Inflammatory macrophage (primary cell): ENCODE measurements at places on chromosomes 3 and 15.
A peak's percentile ranks its signal among the peaks of the same experiment; 100 is the strongest.

DNA sequence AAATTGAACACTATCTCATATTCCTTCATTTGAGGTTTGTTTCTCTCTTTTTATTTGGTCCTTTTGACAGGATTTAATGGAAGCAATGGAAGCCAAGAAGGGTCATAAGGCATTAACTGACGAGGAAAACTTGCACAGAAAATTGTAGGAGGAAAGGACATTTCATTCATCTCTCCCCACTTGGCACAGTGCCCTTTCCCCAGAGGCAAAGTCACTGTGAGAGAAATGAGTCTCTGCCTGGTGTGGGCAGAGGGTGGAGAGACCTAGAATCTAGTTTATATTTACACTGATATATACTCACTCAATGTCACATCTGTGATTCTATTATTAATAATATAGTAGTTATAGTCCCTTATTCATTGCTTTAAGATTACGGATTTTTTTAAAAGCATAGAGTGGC, 324.6 kb upstream of the IL12A start:
- DNase-seq, result no peak

- no peak for DNase-seq
These were observed 157.4 kb downstream of the SHOX2 start for GRCh38 chr3:157948605-157949383.

GRCh38 chr3:6362406-6362805, 498.5 kb upstream of the GRM7 start:
- no peak for DNase-seq

DNA sequence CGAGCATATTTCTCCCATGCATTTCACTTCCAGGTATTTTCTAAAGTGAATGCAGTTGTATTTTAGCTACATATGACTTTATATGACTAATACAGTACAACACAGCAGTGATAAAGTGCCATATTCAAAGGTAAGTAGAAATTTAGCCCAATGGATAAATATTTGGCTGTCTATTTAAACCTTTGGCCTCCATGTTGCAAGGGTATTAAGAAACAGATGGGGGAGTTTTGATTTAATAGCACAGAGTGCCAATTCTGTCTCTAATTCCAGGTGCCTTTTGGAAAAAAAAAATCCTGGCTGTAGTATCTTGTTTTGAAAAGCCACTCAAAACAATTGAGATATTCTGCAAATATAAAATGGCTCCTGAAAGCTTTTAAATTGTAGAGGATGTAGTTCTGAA, 44.9 kb upstream of the SGO1 start:
- DNase-seq, result no peak

DNA sequence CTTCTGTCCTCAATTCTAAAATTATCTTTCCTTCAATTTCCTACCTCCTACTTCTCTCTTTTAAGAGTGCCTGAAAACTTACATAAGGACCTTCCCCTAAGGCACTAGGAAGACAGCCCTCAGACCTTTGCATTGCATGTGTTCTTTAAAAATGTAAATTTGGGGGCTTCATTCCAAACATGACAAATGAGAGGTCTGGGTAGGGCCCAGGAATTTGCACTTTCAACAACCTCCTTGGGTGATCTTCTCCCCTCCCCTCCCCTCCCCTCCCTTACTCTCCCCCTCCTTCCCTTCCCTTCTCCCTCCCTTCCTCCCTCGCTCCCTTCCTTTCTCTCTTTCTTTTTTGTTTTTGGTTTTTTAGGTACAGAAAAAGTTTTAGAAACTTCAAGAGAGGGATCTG, 18.7 kb downstream of the USF3 start:
- no peak for DNase-seq

GRCh38 chr3:126344380-126345041, 12.7 kb downstream of the KLF15 start:
- DNase-seq, result no peak

GRCh38 chr15:88905576-88905975, 7.6 kb downstream of the MFGE8 start:
- DNase-seq, result no peak

GRCh38 chr3:73573204-73573603, 51.5 kb downstream of the PDZRN3 start:
- no peak for DNase-seq

DNA sequence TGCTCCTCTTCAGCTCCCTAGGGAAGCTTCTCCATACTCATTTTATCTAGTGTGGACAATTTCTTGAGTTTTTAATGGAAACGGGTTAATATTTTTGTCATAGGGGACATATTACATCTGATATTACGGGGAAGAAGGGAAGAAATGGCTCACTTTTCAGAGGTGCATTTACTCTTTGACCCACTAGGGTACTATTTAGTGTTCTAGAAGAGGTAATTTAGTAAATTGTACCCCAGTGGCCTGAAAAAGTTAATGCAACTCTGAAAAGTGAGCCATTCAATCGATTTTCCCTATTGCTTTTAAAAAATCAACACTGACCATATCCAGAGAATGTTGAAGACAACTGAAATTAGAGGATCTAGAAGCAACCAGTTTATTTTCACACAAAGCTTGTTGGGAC, 71.2 kb downstream of the MAP2K5 start:
- DNase-seq, result no peak

GRCh38 chr3:7585052-7585451, 724.1 kb downstream of the GRM7 start:
- no peak for DNase-seq

- no peak for DNase-seq
These were observed 12.3 kb upstream of the SLC30A4 start for GRCh38 chr15:45534821-45535220.

DNA sequence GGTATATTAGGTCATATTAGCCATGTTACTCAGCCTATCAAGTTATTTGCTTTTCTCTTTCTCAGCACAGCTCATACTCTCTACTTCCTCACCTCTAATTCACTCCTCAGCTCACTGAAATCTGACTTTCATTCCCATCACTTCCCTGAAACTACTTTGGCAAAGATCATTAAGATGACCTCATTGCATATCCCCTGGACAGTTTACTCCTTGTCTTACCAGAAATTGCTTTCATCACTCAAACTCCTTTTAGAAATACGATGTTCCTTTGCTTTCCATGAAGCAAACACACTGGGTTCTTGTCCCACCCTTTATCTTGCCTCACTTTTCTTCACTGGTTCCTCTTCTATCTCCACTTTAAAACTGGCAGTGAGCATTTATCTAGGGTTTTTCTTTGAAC, 354.4 kb downstream of the TUSC7 start:
- peak; percentile 53 for DNase-seq

GRCh38 chr3:128620268-128620691, 30.3 kb downstream of the RPN1 start:
- no peak for DNase-seq

- DNase-seq, result peak; percentile 41
These were observed 376.6 kb downstream of the RSL24D1 start for GRCh38 chr15:54820098-54820497.

DNA sequence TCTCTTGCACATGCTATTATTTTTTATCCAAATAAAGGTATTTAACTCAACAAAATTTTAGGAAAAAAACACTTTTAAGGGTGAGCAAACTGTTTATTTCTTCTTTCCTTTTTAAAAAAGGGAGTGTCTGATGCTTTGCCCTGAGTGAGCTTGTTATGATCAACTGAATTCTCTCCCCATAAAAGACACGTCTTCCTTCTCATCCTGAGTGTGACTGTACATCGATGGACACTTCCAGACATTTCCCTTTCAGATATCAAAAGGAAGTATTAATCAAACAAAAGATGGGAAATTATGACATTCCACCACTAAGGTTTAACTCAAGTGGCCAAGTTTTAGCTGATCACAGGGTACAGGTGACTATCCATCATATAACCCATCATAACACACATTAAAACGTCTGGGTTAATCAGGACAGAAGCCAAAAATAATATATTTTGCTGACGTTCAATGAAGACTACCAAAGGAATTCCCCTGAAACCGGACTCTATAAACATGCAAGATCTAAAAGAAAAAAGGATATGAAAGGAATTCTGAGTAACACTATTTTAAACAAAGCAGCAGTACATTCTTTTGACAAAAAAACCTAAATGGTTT, 354.8 kb downstream of the MECOM start:
- no peak for DNase-seq

GRCh38 chr15:70051948-70052633, 45.6 kb downstream of the TLE3 start:
- no peak for DNase-seq

DNA sequence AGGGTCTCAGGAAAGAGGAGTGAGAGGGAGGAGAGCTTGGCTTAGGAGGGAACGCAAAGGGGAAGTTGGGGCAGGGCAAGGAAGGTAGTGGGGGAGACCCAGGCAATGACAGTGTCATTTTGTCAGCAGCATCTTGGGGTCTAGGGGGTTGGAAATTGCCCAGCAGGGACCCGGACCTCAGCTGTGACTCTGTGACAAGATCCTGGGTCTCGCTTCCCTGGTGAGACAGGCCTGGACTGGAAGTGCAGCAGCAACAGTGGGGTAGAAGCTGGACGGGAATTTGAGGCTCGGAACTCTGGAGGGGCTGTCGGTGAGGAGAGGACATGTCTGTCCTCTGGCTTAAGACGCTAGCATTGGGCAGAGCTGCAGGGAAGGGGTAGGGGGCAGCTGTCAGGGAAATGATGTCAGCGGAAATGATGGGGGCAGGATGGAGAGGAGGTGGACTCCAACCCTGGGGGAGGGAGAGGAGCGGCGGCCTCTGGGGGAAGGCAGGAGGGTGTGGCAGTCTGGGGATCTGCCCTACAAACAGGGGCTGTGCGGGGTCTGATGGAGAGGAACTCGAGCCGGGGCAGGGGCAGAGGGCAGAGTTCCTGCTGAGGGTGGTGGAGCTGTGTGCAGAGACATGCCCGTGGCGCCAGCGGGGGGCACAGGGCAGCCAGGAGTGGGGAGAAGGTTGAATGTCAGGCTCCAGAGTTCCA, 12.3 kb downstream of the ANPEP start:
- no peak for DNase-seq

DNA sequence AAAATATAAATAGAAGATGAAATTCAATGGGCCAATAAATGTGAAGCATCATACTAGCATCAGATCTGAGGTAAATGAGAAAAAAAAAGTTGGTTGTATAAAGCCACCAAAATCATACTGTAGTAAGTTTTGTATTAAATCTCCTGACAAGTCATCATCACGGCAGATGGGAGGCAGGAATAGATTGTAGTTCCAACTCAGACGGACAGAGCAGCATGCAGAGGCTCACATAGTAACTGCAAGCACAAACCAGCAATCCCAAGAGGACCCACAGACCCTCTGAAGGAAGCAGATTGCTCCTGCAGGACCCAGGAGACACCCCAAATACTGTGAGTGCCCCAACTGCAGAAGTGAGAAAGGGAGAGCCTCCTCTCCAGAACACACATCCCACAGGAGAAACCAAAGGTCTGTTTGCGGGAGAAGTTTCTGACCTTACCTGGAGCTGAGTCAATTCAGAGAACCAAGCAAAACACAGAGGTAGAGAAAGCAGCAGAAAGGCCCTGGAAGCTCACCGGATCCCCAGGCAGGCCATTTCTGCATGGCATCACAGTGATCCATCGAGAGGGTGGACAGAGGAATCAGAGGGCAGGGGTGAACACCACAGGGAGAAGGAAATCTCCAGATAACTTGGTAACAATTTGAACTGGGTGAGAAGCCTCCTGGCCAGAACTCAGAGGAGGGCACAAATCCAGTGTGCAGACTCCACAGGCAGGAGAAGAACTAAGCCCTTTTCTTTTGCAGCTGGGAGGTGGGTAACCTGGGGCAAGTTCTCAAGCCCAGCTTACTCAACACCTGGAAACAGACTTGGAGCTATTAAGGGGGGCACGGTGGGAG, 141.6 kb upstream of the ARHGEF26 start:
- no peak for DNase-seq

- peak; percentile 63 for DNase-seq
These were observed 11.1 kb upstream of the ARID3B start for GRCh38 chr15:74529921-74530320.

GRCh38 chr3:105367063-105367405, 325 bp downstream of the ALCAM start:
- no peak for DNase-seq

DNA sequence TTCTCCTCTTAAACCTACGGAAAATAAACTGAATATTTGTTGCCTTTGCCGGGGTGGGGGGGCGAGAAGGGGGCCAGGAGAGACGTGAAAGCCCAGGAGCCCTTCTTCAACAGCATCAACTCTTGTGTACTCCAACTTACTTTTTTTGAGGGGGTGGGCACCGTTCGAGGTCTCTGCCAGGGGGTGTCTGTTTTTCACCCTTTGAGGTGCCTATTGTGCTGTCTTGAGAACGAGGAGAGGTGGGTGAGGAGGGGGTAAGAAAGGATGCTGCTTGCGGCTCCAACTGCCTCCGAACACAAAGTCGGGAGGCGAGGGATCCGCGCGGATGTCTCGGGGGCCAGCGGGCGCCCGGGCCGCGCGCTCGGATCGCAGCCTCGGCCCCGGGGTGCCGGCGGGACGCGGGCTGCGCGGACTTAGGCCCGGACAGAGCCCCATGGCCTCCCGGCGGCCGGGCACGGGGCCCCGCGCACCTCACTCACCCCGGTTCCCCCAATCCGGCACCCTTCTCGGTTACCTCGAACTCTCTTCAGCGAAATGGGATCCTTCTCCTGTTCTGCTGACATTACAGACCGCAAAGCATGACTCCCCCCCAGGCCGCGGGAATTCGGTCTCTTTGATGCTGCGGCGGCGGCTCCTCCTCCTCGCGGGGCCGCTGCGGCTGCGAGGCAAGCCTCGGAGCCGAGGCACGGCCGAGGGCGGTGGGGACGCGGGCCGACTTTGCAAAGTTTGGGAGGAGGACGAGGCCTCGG, 650 bp downstream of the PYGO1 start:
- DNase-seq, result peak; percentile 2

DNA sequence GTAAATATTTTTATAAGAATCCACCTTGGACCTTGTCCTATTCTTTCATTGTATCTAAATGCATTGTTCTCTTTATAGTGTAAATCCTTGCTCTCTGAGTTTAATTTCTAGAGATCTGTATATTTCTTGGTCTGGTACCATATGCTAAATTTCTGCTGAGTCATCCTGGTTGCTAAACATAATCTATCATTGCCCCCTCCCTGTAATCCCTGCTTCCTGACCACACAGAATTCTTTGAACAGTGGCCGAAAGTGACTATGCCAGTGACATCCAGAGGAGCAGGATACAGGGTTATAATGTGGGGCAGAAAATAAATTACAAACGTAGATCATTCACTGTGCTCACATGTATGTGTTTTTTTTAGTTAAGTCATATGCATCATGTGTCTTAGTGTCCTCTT, 143.1 kb downstream of the DIPK2A start:
- no peak for DNase-seq

- DNase-seq, result no peak
These were observed 818.8 kb upstream of the NR2F2 start for GRCh38 chr15:95511671-95512070.
